ENCODE measurements at places on chromosomes 16 and 17. TPM values are rescaled to one million over a fixed set of nuclear protein-coding genes. Genes with fewer than 3 reads are reported as not detected.

WSCD1 gene
- 4.8 TPM for polyA plus RNA-seq

KRT20 gene
- polyA plus RNA-seq = not detected

DNA sequence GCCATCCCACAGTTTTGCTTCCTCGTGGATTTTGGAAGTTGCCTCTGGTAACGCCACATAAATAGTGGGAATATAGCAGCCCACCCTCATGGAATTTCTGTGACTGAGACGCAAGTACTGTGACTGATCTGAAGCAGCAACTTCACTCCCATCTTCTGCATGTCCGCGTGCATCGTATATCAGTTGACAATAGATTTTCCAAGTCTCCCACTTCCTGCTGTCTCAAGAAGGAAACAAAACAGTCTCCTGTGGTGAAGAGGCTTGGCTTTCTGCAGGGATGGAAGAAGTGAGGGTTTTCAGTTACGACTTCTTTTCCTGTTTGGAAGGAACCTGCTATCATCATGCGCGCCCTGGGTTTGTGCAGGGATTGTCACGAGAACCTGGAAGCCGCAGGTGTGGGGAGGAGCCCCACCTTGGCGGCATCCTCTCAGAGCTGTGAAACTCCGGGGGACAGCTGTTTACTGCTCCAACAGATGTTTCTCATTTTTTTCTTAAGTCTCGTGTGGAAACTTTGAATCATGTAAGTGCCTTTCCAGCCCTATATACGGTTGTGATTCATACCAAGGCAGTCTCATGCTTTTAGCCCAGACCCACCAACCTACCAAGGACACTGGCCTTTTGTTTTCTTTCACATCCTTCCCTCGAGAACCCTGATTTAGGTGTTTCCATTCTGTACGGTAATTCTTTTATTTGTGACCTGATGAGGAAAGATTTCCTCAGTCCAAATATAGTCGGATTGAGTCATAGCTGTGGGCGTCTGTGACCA, 57.5 kb downstream of the WIPI1 start:
- DNase-seq = no peak

DNA sequence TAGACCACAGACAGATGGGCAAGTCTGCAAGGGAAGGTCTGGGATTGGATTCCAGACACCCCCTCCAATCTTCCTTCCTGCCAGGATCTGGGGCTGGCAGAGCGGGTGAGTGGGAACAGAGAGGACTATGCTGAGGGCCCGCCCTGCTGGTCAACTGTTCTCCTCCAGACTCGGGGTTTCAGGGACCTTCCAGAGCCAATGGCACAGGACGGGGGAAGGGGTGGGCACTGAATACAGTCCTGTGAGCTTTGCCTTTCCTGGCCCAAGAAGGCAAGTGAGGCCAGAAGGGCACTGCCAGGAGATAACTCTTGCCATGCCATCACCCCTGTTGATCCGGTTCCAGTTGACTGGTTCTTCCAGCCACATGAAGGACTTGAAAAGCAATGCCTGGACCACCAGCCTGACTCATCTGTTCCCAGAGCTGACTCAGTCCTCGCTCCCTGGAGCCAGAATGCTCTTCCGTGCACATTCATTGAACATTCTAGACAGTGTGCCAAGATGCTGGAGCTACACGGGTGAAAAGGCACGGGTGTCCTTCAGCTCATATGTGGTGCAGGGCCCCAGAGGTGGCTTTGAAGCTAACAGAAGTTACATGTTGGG, 533 bp upstream of the MEFV start:
- no peak for DNase-seq

- no peak for DNase-seq
Measured at GRCh38 chr17:42537156-42537805, 1.2 kb downstream of the NAGLU start.
